ENCODE measurements at places on chromosomes 3 and 15.

DNA sequence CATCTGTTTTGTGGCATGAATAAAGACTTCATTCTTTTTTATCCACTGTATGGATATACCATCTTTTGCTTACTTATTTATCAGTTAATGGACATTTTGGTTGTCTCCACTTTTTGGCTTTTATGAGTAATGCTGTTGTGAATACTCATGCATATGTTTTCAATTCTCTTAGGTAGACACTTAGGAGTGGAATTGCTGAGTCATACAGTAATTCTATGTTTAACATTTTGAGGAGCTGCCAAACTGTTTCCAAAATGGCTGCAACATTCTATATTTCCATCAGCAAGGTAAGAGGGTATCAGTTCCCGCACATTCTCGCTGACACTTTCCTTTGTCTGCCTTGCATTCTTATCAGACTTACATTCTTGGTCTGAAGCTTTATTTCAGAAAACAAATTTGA, 191.1 kb downstream of the WNT5A start:
- peak; percentile 63 for DNase-seq

DNA sequence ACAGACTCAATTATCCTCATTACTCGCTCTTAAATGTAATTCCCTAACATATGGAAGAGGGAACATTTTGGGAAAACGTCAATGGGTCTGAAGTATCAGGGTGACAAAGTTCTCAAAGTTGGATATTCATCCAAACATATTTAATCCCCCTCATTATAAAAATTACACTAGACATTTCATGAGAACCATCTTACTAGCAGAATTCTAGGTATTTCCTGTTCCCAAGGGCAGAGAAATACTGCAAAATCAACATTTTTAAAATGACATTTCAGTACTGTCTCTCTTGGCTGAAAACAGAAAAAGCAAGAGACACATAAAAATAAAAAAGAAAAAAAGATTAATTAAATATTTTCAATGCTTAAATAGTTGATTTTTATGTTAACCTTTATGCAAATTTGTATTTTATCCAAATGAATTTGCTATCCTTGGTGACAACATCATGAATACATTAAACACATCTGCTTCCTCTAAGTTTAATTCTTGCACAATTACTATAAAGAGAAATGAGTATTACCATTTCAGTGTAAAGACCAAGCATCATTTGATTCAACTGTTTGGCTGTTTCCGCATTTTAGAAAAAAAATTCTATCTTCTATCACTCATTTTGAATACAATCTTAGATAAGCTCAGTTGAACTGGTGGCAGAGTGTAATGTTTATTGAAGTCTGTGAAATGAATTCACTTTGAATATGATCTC, 114.8 kb upstream of the COL8A1 start:
- DNase-seq = peak; percentile 65

DNA sequence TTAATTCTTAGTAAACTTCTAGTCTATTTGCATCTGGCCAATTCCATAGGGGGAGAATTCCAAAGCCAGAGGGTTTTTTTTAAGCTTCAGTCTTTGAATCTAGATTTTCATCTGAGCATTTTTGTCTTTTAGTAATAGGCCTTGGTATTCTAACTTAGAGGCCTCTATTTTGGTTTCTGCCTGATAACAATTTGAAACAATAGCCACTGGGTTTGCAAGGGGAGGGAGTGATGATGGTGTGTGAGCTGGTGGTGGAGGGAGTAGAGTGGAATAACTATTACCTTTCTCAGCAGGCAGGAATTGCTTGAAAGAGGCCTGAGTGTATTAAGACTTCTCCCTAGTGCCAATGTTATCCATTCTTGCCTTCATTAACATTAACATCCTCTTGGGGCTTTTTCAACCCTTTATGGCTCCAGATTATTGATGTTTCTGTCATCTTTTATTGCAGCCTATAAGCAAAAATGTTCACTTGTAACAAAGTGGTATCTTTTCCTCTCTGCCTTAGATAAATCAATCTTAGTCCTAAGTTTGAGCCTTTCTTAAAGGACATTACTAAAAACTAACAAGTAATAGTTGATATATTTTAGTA, 26.5 kb upstream of the TCF12 start:
- no peak for DNase-seq

DNA sequence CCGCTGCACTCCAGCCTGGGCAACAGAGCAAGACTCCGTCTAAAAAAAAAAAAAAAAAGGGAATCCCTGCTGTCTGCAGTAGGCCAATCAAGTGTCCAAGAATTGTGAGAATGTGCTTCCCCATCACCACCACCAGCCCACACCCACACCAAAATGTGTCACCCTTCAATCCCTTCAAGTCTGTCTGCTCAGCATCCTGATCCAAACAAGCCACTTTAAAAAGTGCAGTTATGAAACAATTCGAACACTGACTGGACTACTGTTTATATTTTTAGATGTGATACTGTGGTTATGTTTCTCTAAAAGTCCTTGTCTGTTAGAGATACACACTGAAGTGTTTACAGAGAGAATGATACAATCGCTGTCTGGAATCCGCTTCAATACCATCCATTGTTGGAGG, 78.1 kb upstream of the CGNL1 start:
- DNase-seq = peak; percentile 53

DNA sequence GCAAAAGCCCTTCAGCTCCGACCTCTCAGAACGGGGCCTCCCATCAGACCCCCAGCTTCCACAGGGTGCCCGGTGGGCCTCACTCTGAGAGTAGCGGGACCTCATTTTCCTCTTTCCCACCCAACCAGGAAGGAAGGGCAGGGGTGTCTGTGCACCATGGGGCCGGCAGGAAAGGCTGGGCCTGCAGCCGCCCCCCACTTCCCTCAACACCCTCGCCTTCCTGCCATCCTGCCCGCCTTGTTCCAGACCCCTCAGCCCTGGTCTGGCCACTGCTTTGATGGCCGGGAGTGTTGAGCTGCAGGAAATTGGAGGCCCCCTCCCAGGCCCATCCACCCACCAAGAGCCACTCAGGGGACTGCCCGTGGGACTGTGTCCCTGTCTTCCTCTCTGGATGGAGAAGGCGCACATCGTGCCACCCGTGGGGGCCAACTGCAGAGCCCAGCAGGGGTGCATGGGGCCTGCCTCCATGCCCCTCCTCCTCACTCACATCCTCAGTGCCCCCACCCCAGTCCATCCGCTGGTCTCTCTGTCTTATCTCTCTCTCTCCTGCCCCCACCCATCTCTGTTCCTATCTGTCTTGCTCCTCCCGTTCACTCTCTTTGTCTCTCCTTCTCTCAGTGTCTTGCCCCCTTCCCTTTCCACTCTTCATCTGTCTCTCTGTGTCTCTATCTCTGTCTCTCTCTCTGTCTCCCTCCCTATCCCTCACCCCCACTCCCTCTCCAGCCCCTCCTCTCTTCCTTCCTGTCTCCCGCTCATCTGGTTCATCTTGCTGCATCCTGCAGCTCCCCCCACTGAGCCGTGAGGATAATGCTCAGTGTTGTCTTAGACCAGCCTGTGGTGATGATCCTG, 1.8 kb upstream of the PLXND1 start:
- DNase-seq = peak; percentile 83

- DNase-seq = no peak
Observed at GRCh38 chr15:98596885-98597392, 51.4 kb upstream of the IGF1R start.

GRCh38 chr15:69756440-69756839, 303.8 kb downstream of the RPLP1 start:
- no peak for DNase-seq

GRCh38 chr15:68822818-68823217, 2.1 kb upstream of the ANP32A start:
- DNase-seq = no peak

DNA sequence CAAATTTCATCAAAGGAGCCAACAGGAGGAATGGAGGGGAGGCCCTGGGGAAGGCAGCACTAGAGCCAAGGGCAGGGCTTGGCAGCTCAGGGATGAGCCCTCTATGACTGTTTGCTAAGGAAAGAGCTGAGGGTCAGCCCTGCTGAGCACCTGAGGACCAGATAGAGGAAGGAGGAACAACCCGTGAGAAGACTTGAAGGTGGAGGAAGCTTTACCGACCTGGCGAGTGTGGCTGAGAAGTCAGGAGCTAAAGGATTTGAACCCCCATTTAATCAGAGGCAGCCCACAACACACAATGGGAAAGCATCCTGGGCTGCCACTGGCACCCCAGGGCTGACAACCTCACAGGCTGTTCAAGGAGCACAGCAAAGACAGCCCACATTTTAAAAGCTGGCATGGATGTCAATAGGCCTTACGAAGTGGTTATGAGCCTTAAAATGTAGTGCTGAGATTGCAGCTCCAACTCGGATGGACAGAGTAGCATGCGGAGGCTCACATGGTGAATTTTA, 20.7 kb upstream of the LRRC2 start:
- DNase-seq = no peak

All from EH (cell line).